Anterior cingulate cortex (tissue), 58 donors: ENCODE measurements at places on chromosomes 5 and 9.

DNA sequence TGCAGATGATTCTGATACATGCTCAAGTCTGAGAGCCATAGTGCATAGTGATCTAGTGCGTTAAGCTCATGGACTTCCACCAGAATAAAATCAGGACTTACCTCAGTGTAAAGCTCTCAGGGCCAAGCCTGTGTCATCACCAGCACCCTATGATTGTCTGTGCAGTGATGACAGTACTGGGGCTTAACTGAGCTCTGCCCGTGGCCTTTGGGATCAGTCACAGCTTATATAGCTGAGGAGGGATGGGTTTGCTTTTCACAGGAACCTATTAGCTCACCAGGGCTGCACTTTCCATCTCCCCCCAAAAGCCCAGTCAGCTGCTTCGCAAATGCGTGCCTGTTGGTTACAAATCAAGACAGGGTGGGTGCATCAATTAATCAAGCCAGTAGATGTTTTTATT lies 246.9 kb downstream of the NR3C1 start:
- DNase-seq: no peak

GRCh38 chr9:5478206-5478605 lies 27.9 kb downstream of the CD274 start:
- DNase-seq: no peak

- no peak for DNase-seq
Measured at GRCh38 chr5:38782180-38782835, 63.5 kb upstream of the OSMR start.

DNA sequence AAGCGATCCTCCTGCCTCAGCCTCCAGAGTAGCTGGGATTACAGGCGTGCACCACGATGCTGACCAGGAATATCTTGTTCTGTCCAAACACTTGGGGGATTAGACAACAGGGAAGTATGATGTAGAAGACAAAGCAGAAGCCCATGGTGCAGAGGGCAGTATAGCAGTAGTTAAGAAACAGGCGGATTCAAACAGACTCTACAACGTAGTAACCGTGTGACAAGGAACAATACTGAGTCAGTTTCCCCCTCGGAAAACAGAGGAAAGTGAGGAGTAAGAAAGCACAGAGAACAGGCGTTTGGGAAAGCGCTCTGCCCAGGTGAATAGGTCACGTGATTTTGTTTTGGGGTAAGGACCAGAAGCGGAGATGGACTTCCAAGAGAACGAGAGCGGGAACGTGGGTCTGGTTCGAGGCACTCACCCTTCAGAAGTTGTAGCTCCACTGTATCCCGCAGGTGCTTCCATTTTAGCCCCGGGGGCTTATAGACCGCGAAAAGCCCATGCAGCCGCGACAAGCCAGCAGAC lies 306 bp downstream of the TRUB2 start:
- DNase-seq: no peak

DNA sequence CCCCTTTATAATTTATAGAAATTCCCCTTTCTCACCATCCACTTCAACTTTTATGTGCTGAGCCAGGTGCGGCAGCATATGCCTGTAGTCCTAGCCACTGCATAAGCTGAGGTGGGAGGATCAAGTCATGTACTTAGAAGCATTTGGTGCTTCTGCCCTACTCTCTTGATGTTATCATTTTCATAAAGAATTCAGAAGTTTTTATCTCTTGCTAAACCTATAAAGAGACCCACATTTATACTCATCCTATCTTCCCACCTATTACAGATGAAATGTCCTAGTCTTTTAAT lies 18.5 kb downstream of the HMMR start:
- DNase-seq: no peak

- DNase-seq: no peak
Measured at GRCh38 chr5:45695804-45696156, 400 bp downstream of the HCN1 start.

DNA sequence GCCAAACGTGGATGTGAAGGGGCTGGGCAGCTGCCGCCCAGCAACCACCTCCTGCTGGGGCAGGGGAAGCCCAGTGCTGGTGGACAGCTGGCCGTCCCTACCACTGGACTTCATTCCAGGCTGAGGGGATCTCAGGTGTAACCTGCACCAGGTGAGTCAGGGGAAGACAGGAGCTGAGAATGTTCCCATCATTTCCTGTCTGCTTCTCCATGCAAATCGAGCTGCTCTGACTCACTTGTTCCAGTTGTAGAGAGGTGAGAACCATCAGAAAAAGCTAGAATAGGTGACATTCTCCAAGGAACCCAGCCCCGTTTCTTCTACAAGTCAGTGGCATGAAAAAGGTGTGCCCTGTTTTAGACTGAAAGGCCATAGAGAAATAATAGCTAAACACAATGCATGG lies 21.8 kb upstream of the BARX1 start:
- DNase-seq: no peak

DNA sequence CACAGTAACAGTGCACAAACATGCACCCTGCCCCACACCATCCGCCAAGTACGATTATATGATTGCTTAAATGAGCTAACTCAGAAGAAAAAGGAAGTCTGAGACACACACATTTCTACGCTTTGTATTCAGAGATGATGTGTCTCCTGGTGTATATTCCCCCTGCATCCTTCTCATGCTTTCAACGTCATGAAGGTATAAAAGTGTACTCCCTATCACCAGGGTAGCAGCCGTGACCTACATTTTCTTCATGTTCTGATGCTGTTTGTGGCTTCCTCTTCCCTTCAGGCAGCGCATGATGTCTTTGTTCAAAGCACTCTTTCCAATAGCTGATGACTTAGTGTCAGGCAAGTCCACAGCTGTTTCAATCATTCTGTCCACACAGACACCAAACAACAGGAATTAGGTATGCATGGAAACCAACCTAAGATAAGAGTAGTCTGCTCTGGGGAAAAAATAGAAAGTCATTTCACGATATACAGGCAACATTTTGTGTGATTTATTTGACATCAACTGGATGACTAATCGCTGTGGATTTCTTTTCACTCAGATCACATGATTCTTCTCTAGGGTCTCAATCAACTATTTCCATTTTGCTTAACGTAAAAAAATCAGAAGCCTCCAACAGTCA lies 269.4 kb upstream of the PTGER4 start:
- no peak for DNase-seq

DNA sequence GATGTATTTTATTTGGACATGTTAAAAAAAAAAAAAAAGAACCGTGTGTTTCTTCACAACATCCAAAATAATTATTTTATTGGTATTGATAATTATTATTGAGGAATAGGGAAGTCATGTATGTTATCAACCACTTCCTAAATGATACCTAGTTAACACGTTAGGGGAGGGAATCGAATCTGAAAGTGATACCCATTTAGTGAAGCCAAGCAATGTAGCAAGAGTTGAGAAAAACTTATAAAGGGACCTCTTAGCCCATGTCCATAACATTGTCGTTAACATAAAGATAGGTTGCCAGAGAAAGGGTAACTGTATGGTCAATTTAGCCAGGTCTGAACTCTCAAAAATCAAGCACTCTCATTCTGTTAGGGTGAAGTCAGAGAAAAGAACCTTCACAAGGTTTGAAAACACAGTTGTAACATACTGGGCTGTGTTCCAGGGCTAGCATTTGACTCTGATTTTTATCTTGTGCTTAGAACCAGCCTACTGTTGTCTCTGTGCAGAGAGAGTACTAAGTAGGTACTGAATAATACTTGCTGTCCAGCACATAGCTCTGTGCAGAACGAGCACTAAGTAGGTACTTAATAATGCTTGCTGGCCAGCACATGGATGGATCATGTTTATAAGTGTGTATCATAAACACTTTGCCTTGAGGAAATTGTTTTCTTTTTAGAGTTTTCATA lies 60.4 kb downstream of the GHR start:
- no peak for DNase-seq

- DNase-seq: no peak
Measured at GRCh38 chr9:125146247-125146646, 2.9 kb upstream of the SCAI start.

DNA sequence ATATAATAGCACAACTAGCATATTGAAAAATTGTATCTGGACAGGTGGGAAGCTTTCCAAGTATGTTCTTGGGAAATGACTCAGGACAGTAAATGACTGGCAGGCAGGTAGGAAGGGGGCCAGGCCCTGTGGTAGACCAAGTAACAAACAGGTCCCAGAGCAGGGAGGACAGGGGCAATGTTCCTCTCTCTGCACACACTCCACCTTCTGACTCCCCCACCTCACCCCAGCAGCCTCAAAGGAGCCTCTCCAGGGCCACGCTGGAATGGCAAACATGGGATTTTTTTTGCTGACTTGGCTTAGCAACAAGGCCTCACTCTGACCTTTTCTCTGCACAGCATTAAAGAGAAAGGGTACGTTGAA lies 31.1 kb upstream of the IQGAP2 start:
- no peak for DNase-seq

DNA sequence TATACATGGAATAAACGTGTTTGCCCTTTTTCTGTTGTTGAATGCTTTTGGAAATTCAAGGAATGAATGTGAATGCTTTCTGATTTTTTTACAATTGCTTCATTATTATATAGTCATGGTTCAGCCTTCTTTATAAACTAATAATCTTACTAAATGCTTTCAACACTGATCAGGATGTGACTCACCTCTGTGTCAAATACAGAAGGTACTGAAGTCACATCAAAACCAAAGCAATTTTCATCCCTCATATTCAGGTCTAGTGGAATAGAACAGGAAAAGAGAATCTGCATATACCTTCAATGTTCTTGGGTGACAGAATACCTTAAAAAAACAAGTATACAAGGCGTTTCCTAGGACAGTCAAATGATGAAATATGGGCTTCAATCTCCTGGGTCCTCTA lies 170.7 kb downstream of the PDE4D start:
- DNase-seq: no peak

- no peak for DNase-seq
Measured at GRCh38 chr9:131736431-131736830, 3.4 kb downstream of the RAPGEF1 start.

GRCh38 chr9:28941856-28942255 lies 1368.6 kb upstream of the C9orf72 start:
- no peak for DNase-seq

DNA sequence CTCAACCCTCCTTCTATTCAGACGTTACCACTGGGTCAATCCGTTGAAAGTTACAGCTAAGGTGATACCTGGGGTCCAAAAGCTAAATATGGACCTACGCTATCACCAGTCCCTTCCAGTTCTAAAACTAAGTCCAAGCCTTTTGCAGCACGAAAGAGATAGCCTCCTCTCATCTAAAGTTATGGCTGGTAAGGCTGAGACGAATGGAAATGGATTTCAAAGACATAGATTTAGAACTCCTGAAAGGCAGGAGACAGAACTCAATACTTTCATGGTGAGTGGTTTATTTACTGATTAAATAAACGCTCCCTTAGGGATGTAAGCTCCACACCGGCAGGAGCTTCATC lies 751 bp upstream of the RIC1 start:
- no peak for DNase-seq
